ENCODE measurements at places on chromosomes 1 and 21.

DNA sequence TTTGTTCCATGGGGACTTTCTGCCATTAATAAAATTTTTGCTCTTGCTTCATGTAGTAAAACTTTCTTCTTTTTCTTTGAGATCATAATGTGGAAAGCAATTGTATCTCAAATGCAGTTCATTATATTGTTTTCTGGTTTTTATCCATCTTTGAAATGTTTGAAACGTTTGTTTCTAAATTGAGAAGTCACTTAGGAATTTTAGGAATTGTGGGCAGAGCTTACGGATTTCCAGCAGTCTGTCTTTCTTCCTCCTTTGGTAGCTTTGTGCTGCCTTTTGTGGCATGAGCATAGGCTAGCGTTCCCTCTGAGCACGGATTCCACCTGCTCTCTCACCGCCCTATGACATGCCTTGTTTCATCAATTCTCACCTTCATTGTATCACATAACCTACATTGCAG is 2.9 kb upstream of the ST6GALNAC5 start:
- DNase-seq = no peak

GRCh38 chr21:44583089-44583799 is 2.8 kb upstream of the KRTAP10-5 start:
- no peak for DNase-seq

- DNase-seq = no peak
Observed at GRCh38 chr1:54310439-54311328, 95.5 kb downstream of the SSBP3 start.

DNA sequence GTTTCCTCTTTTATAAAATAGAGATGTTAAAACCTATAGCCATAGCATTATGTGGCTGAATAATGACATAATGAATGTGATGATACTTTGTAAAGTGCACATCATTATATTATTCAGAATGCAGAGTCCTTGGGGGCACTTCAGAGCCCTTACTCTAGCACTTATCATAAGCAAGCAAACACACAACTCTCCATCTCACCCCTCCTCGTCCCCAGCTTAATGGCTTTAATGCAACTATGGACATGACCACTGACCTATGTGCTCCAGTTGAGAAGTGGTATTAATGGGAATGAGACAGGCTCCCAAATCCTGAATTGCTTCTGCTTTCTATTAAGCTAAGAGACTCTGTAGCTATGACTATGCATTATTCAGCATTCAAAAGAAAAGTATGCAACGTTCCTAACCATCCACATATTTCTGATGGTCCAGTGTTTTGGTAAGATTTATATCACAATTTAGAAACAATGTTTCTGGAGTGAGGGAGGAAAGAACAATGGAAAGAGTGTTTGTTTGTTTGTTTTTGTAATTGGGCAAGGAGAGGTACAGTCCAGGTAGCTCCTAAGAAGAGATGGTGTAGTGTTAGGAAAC is 194.0 kb upstream of the PLXNA2 start:
- no peak for DNase-seq

GRCh38 chr1:59150577-59151386 is 146.1 kb upstream of the FGGY start:
- DNase-seq = no peak

DNA sequence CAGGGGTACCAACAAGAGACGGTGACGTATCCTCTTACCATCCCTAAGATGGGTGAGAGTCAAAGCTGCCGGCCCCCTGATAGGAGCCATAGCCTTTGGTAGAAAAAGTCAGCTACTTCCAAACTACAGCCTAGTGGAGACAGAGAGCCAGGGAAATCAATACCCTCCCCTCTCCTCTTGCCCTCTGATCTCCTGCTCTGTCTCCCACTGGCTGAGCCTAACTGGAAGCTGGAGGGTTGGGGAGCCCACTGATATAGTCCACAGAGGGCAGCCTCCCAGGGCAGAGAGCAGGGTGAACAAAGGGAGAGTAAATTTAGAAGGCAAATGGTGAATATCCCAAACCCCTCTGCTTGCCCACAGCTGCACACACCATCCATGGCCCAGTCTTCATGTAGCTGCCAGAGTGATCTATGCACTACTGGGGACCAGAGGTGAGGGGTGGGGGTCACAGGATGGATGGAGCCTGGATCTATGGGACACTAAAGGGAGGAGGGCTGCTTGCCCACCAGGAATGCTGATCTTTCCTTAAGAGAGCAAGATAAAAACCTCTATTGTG is 80.0 kb downstream of the DHRS3 start:
- DNase-seq = no peak

- DNase-seq = no peak
Observed at GRCh38 chr1:231162970-231163829, 1.3 kb downstream of the TRIM67 start.

DNA sequence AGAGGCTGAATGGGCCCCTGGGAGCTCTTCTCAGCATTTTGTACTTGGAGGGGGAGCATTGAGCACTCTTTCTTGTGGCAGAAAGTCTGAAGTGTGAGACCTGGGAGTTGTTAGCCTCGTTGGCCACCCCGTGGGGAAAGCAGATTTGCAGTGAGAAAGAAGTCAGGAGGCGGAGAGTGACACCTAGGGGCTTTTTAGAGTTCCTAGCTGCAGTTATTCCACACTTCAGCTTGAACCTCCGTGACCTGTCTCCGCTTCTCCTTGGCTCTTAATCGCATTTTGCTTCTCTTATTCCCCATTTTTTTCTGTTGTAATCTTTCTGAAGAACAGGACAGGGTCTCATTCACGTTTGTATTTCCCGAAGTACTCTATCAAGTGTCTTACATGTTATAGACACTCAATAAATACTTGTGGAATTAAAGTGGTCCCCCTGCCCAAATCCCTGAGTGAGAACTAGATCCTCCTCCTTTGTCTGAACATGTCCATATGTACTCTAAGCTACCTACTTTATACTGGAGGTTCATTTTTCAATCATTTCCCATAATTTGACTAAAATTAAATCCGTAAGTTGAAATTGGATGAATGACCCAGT is 14.5 kb upstream of the C1orf141 start:
- peak; percentile 47 for DNase-seq

GRCh38 chr1:81600878-81601622 is 199.7 kb upstream of the ADGRL2 start:
- no peak for DNase-seq

DNA sequence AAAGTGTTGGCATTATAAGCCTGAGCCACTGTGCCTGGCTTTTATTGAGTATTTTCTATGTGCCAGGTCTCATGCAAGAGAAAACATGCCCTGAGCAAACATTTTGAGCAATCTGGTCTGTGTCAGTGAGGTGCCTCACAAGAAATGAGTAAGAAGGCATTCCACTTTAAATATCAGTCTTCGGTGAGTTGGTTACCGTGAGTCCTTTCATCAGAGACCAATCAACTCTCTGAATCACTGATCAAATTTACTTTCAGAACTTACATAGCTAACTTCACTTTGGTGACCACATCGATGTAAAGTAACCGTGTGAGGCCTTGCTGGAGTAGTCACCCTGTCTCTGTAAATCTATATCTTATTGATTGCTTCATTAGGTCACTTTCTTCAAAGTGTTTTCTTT is 14.3 kb upstream of the DDX59 start:
- no peak for DNase-seq

GRCh38 chr1:226047495-226047894 is 15.0 kb upstream of the H3-3A start:
- DNase-seq = no peak

- DNase-seq = no peak
Observed at GRCh38 chr1:19754482-19754881, 45.2 kb downstream of the TMCO4 start.

GRCh38 chr1:18109756-18110597 is 2.4 kb downstream of the IGSF21 start:
- DNase-seq = no peak

DNA sequence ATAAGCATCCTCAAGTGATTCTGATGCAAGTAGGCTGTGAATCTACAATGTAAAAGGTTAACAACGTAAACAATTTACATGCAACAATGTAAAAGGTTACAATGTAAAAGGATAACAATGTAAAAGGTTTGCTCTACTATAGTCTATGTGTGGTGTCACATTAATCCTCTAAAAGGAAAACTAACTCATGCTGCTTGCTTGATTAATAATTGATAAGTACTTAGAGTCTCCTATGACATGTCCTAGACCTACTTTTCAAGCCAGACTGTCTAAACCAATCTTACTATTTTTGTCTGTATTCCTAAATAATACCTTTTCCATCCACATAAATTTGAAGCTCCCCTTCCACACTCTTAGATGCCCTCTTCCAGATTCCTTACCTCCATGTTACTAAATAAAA is 606.8 kb downstream of the LTN1 start:
- no peak for DNase-seq
